H7 (cell line): ENCODE measurements at places on chromosomes 2 and 18. TPM values are rescaled to one million over a fixed set of nuclear protein-coding genes. Genes with fewer than 3 reads are reported as not detected.

DNA sequence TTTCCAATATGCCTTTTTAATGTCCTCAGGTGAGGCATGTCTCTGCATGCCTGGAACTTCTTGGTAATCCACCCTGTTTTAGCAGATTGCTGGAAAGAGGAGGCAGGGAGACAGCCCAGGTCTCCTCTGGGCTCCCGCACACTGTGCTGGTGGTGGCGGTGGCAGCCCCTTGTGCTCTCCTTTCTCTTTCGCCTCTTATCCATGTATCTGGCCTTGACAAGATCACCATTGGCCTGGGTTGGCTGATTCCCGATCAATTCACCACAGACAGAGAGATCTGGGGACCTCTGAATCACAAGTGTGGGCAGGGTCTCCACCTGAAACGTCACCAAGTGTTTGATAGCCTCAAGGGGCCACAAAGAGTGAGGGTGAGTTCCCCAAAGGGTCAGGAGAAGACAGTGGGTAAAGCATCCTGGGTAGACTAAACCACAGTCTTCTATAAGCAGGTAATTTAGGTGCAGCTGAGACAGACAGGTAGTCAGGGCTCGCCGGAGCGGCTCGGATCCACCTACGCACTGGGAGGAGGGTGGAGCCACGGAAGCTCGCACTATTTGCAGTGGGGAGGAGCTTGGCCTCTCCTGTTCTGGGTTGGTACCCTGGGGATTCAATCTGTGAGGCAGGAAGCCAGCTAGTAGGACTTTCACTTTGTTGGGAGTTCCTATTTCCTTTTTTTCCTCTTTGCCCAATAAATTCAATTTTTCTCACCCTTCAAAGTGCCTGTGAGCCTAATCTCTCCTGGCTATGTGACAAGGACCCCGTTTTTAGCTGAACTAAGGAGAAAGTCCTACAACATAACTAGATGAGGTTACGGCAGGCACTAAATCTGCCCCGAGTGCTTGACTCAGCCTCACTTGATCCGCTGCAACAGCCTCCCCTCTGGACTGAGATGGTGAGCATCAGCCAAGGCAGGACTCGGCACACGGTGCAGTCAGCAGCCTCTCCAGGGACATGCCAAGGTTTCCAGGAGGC is 57.6 kb downstream of the SLC4A3 start:
- DNase-seq = peak; percentile 71

Gene COL6A3
- 5.1 and 7.0 TPM in 2 replicates for total RNA-seq

GRCh38 chr18:48931680-48932461 is 18.9 kb downstream of the SMAD7 start:
- DNase-seq = no peak

Gene SLC39A10
- total RNA-seq = 92.6 and 111 TPM in 2 replicates

Gene STK11IP
- total RNA-seq = 26.6 and 37.2 TPM in 2 replicates

Gene PLEK
- not detected in 2 replicates for total RNA-seq

- DNase-seq = no peak
These were observed 33.0 kb downstream of the PDK1 start for GRCh38 chr2:172588931-172589330.

Gene ZSWIM2
- total RNA-seq = not detected in 2 replicates

DNA sequence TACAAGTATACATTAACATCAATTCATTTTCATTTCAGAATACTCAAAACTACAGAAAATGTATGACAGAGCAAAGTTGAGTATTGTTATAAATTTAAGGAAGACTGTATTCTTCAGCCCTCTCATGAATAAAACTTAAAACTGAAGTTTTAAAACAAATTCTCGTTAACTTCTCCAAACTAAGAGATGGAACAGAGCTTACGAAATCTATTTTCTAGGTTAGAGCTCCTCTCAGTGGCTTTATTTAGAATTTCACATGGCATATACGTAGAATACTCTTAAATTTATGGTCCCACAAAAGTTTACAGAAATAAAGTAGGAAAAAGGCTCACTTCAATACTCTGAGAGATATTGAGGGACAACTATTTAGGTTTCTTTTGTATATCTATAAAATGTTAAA is 612.1 kb downstream of the KCNJ3 start:
- DNase-seq = no peak

GRCh38 chr2:150144546-150145298 is 342.7 kb downstream of the RND3 start:
- DNase-seq = no peak

- DNase-seq = no peak
These were observed 137.8 kb downstream of the LNPK start for GRCh38 chr2:175864137-175864850.
